Activated naive CD8-positive, alpha-beta T cell treated with anti-CD3 and anti-CD28 coated beads for 36 hours (primary cell): ENCODE measurements at places on chromosomes 6 and 20. TPM values are rescaled to one million over a fixed set of nuclear protein-coding genes. Genes with fewer than 3 reads are reported as not detected.
A peak's percentile ranks its signal among the peaks of the same experiment; 100 is the strongest.

Gene APOBEC2
- total RNA-seq, result not detected

Gene STMND1
- not detected for total RNA-seq

DNA sequence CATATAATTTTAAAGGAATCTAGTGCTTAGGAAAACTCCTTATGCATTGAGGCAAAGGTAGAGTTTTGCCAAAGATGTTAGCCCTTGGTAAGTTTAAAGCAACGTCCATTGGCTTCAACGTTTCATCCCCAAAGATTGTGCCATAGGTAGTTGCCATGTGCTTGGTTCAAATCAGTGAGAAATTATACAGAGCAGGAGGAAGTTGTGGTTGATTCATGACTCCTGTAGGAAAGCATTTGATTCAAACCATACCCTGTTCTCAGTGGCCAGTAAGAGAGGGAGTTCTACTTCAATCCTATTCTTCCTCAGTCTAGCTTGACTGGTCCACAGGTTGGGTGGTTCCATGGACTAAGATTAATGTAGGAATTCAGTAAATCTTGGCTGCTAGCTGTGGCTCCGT lies 535.6 kb downstream of the QKI start:
- no peak for DNase-seq

DNA sequence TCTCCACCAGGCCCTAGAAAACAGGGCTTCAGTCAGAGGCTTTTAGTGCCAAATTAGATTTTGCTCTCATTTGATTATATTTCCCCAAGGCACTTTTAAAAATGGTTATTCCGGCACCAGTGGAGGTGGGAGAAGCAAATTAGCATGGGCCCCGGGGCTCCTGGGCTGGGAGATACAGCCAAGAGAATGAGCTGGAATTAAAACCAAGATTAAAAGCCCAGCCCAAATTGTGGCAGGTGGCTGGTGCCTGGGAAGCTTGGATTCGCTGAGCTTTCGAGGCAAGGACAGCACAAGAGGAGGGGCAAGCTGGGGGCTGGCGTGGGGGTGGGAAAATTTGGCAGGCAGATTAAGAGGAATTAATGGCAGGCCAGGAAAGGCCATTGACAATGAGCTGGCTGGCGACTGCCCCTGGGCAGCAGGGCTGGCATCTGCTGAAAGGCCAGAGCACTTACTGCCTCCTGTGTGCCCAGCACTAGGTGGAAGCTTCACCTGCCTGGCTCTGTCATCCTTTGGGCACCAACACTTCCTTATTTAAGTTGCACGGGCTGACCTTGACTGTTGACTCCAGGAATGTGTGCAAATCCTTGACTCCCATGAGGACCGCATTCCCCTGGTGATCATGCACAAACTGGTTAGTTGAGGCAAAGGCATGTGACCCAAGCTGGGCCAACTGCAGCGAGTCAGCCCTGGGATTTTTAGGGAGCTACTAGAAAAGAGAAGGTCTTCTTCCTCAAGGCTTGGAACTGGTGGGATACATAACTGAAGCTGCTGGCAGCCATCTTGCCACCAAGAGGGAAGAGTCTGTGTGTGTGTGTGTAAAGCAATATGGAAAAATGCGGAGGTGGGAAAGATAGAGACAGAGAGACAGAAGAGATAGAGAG lies 76.1 kb downstream of the SULF2 start:
- DNase-seq, result no peak

GRCh38 chr6:39731565-39731964 lies 6.4 kb upstream of the KIF6 start:
- DNase-seq, result no peak

GRCh38 chr20:34747479-34747878 lies 43.3 kb downstream of the TP53INP2 start:
- DNase-seq, result no peak

Gene XKR7
- 0.04 TPM for total RNA-seq

Gene SLC44A4
- 0.30 TPM for total RNA-seq

DNA sequence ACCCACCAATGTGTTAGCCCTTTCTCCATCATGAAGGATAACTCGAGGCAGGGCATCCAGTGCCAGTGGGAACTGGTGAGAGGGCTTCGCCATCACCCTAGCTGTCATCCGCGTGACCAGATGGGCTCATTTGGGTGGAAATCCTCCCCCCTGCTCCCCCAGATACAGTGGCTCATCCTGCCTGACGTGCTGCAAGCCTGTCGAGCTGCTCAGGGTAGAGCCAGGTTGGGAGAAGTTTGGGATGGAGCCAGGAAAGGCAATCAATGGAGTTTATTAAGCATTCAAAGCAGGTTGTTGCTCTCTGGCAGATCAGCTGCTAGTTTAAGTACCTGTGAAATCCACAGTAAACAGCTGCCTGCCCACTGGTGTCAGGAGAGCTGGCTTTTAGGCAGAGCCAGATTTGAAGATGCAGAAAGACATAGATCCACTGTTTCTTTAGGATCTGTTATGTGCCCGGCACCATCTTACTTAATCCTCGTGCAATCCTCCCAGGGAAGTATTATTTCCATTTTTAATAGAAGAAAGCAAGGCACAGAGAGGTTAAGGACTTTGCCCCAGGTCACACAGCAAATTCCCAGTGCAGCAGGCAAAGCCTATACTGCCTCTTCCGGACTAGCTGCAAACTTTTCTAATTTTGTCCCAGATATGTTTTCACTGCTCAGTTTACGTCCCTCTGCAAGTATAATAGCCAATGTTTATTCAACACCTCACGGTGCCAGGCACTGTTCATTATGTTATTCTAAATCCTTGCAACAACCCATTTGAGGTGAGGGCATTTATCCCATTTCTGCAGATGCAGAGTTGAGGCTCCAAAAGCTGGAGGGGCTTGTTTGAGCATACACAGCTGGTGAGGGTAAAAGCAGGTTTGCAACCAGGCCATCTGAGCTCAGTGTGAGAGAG lies 54.1 kb upstream of the KCNG1 start:
- DNase-seq, result no peak

Gene TRIM26
- 70.2 TPM for total RNA-seq

GRCh38 chr6:111265842-111266241 lies 178.5 kb downstream of the SLC16A10 start:
- no peak for DNase-seq

DNA sequence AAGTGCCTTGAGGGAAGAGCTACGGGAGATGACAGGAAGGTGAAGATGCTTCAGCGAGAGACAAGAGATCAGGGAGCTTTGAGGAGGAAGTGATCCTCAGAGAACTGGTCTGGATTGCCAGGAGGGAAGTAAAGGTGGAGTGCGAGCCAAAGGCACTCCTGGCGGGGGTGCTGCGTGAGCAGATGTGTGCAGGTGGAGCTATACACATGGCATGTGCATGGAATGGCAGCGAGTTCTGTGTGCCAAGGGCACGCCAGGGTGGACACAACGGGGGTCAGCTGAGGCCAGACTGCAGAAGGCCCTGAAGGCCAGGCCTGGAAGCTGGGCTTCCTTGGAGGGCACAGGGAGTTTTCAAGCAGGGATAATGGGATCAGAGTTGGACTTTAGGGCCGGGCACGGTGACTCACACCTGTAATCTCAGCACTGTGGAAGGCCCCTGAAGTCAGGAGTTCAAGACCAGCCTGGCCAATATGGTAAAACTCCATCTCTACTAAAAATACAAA lies 6.2 kb downstream of the PXMP4 start:
- no peak for DNase-seq

Gene C6orf15
- not detected for total RNA-seq

DNA sequence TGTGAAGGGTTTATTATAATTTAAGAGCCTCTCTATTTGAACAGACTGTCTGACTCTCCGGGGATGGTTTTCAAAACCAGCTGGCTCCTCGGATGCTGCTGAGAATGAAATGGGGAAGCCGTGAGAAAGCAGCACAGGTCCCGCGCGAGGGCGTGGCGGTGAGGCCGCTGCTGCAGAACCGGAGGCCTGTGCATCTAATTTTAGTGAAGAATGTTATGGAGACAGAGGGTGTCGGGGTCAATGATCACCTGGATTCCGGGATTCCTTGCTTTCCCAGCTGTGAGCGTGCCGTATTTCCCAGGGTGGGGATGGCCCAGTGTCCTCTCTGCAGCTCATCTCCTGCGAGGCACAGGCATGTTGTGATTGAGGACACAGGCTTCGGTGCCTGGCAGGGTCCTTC lies 348.0 kb downstream of the CDH4 start:
- no peak for DNase-seq

DNA sequence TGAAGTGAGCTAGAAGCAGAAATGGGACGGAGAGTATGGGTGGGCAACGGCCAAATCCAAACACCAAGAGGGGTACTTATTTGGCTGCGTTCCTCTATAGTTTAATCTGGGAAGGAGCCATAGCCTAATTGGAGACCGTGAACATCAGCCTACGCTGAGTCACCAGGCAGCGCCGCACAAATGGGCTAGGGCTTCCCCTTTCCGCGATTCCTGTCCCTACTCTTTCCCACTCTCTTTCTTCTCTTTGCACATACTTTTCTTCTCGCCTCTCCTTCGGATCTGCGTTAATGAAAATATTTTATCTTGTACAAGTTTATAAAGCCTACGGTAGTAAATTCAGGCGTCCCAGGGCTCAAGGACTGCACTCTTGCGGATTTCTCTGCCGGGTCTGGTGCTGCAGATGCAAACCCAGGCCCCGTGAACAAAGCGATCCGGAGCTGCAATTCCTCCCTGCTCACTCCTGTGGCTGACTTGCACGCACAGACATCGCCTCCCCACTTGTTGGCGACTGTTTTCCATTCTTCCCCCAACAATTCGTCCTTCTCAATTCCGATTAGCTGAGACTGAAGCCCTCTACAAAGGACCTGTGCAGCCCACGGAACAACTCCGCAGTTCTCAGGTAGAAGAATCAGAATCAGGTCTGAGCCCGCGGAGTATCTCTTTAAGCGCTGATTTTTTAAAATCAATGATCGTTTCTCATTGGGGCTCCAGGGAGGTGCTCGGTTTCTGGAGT lies 4.2 kb upstream of the TBX18 start:
- DNase-seq, result no peak

DNA sequence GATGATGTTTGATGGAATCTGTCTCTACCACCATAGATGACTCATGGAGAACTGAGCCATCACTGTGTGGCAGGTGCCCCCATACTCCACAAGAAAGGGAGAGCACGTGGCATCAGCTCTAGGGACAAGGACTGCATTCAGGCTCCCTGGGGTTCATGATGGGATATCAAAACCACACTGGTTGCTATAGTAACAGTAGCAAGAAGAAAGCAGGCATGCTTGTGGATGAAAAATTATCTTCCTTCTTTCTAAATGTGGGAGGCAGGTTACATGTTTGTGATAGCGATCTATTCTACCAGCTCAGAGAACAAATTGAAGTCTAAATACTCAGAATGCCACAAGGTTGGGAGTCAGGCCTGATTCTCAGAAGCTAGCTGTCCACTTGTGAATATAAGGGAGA lies 224.2 kb downstream of the ARHGAP18 start:
- DNase-seq, result no peak

GRCh38 chr6:111541682-111542065 lies 58.7 kb upstream of the REV3L start:
- DNase-seq, result no peak

DNA sequence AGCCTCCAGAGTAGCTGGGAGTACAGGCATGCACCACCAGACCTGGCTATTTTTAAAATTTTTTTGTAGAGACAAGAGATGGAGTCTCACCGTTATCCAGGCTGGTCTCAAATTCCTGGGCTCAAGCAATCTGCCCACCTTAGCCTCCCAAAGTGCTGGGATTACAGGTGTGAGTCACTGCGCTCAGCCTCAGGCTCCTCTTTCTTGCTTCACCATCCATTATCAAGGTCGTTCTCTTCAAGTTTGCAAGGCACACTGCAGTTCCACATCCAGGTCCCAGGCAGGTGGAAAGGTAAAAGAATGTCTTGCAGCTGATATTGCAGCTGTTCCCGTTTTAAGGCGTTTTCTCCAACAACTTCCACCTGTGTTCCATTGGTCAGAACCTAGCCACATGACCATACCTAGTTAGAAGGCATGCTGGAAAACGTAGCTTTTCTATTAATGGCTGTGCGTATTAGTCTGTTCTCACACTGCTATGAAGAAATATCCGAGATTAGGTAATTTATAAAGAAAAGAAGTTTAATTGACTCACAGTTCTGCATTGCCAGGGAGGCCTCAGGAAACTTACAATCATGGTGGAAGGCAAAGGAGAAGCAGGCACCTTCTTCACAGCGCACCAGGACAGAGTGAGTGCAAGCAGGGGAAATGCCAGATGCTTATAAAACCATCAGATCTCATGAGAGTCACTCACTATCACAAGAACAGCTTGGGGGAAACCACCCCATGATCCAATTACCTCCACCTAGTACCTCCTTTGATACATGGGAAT lies 51.7 kb downstream of the PCNA start:
- no peak for DNase-seq

GRCh38 chr6:144543006-144543871 lies 258.1 kb downstream of the UTRN start:
- DNase-seq, result no peak

Gene BPIFB4
- total RNA-seq, result not detected

DNA sequence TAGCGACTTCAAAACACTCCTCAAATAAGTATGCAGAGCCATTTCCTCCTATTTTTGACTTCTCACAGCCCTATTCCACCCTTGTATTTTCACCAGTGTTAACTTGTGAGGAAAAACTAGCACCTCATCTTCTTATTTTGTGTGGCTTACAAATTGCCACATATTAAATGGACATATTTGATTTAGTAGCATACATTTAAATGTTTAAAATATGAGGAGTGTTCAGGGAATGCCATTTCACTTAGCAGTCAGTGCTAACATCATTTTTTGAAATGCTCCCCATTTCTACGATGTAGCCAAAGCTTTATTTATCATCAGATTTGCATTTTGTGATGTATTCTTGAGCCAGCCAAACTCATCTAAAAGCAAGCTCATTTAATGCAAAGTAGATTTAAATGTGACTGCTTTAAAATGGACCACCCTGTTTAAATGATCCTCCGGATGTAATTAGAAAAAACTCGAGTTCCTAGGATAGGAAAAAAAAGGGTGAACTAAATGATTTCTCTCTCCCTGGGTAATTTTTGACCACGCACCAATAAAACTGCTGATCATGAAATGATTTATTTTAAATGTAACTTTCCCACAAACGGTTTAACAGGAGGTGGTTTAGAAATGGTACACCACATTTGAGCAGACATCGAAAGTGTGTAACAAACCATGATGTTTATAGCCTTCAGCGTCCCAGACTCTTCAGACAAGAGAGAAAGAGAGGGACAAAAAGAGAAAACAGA lies 172.6 kb downstream of the CD83 start:
- DNase-seq, result no peak

- peak; percentile 29 for DNase-seq
These were observed 8.1 kb upstream of the OCSTAMP start for GRCh38 chr20:46558511-46558959.

GRCh38 chr6:108621117-108621516 lies 60.4 kb downstream of the FOXO3 start:
- no peak for DNase-seq

Gene NEDD9
- total RNA-seq, result 33.7 TPM

DNA sequence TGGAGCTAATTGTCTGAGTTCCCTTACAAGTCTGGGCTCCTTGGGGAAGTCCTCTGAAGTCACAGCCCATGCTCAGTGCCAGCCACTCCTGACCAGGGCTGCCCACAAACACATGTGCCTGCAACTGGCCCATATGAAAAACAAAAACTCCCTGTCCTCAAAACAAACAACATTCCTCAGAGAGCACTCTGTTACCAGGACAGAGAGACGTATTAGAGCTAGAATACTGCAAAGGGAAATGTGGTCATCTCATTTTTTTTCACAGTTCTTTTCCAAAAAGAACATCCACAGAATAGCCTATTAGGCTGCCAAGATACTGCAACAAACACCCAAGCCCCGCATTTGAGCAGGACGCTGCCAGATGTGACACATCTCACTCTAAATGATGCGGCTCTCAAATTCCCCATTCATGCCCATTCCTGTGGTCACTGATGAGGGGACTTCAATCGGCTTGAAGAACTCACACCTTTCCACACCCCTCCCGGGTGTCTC lies 71.1 kb downstream of the SLC22A23 start:
- no peak for DNase-seq

GRCh38 chr6:169409742-169410312 lies 156.2 kb upstream of the THBS2 start:
- DNase-seq, result no peak

Gene HCRTR2
- total RNA-seq, result not detected
